ENCODE measurements at places on chromosomes 6 and 20. TPM values are rescaled to one million over a fixed set of nuclear protein-coding genes. Genes with fewer than 3 reads are reported as not detected.

DNA sequence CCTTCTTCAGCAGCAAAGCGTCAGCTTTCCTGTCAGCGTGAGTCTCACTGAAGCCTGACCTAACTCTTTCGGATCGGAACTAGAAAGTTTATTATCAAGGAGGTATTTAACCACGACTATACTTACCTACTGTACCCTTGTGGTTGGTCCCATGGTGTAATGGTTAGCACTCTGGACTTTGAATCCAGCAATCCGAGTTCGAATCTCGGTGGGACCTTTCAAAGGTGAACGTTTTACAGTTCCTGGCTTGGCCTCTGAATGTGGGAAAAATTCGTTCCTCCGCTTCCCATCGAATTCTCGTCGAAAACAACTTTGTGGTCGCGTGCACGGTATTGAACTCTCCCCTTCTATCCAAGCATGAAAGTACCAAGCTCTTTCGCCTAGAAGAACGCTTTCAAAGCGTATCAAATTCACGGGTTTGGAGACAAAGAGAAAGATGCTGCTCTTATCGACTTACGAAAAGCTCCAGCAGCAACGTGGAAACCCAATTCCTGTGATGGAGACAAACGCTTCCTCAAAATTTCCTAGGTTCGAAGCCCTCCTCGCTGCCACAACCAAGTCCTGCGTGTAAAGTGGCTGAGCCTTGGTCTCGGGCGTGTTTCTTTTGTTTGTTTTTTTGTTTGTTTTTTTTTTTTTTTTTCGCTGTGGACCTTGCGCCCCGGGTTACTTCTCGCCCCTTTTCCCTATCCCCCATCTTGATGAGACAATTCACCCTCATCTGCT, 63.7 kb downstream of the GPX5 start:
- DNase-seq: peak; percentile 90
- H3K4me1 ChIP-seq: peaks cover 3% of the 10 kb centered on the region
- peak overlapping the region; percentile 77 for H3K4me3 ChIP-seq
- no peak overlapping the region for H3K27ac ChIP-seq

DNA sequence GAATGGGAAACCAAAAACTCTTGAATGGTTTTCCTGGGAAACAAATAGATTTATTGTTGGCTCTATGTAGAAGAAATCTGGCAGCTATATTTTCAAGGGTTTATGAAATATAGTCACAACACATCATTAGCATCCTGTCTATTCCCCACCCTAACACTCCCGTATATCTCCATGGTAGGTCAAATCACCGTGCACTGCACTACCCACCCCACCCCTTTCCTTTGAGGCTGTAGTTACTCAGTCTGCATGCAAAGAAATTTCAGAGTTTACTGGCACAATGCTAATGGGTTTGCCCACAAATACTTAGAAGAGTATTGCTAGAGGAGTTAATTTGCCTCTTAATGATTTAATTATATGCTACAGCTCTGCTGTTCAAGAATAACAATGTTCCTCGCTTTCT, 329.1 kb upstream of the TSHZ2 start:
- H3K4me3 ChIP-seq: no peak overlapping the region
- H3K27ac ChIP-seq: no peak overlapping the region
- no peaks in the 10 kb centered on the region for H3K4me1 ChIP-seq
- H3K36me3 ChIP-seq: no peaks in the 10 kb centered on the region
- H3K27me3 ChIP-seq: no peaks in the 10 kb centered on the region

- DNase-seq: no peak
- no peak overlapping the region for H3K27ac ChIP-seq
- H3K36me3 ChIP-seq: no peaks in the 10 kb centered on the region
- H3K27me3 ChIP-seq: no peaks in the 10 kb centered on the region
- H3K4me3 ChIP-seq: no peak overlapping the region
These were observed 183.7 kb downstream of the CD109 start for GRCh38 chr6:73879501-73880293.

- no peak overlapping the region for H3K27ac ChIP-seq
- DNase-seq: no peak
- H3K27me3 ChIP-seq: no peaks in the 10 kb centered on the region
- no peak overlapping the region for H3K4me3 ChIP-seq
These were observed 470.4 kb downstream of the CDH26 start for GRCh38 chr20:60428651-60429050.

PNLDC1 gene
- 0.09 TPM for polyA plus RNA-seq

RAET1L gene
- polyA plus RNA-seq: not detected
